ENCODE measurements at places on chromosomes 1 and 21.

GRCh38 chr1:36559061-36559460, 76.3 kb upstream of the CSF3R start:
- DNase-seq, result no peak

DNA sequence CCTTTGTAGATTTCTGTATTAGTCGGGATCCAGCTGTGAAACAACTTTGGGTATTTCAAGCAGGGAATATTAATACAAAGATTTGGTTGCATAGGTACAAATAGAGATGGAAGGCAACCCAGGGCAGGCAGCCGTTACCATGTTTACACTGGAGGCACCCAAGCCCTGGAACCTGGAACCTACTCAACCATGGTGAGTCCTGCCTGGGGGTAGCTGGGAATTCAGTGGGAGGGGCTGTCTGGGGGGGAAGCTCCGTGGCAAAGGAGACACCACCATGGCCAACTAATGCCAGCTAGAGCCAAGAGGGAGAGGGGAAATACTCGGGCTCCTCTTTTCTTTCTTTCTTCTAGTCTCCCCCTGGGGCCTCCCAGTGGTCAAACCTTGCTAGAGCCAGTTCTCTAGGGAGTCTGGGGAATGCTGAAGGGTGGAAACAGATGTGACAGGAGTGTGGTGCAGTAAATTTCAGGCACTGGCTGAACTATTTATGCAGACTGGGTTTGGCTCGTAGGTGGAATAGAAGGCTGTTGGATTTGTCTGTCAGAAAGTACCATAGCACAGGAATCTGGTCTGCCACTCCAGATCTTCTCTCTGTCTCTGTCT, 91.9 kb upstream of the CACNA1E start:
- DNase-seq, result no peak

DNA sequence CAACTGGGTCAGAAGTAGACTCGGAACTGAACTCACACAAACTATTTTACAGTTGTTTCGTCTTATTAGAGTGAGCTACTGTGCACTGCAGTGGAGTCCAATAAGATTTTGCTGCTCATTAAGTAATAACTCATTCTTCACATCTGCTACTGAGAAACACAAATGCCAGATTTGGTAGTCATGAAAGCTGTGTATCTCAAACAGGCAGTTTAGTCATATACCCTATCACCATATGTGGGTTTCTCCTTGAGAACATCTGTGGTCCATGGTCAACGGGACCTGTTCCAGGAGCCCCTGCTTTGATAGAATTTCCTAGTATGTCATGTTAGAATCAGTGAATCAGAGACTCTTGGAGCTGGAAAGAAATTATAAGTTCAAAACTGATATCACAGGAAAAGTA, 60.4 kb downstream of the ALG14 start:
- DNase-seq, result no peak

- DNase-seq, result no peak
Measured at GRCh38 chr1:226624526-226624925, 76.0 kb downstream of the STUM start.

GRCh38 chr1:150615346-150616201, 13.8 kb downstream of the ENSA start:
- no peak for DNase-seq

All from activated T-cell treated with anti-CD3 and anti-CD28 coated beads, Interleukin-2, amount 50 U/mL, for 1 hour (primary cell).